ENCODE measurements at places on chromosomes 1 and 21. TPM values are rescaled to one million over a fixed set of nuclear protein-coding genes. Genes with fewer than 3 reads are reported as not detected.

GRCh38 chr1:7583291-7584096 is 187.6 kb upstream of the VAMP3 start:
- no peak for DNase-seq

DNA sequence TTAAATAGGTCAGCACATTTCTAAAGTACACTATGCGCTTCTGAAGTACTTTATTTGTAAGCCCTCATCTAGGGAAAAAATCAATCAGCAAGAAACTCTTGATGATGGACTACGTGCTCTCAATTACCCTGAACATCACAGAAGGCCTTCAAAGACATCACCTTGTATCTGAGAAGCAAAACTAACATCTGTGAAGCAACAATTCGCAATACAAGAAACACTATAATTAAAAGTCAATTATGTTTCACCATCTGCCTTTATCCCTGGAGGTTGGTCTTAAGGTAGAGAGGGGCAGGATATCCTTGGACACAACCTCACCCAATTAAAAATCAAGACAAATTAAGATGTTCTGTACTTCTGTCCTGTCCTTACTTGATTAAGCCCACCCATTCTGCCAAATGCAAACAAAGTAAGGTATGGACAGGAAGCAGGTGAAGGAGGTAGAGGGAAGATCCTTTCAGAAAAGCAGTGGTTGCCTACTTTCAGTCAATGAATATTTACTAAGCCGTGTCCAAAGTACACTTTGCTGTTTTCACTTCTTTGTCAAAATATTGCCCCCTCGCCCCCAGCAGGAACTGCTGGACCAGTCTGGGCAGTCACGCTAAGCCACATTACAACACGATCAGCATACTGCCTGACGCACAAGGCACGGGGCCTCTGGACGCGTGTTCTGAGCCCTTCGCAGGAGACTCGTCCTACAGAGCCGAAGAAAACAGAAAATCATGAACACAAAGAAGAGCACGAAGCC is 887 bp downstream of the SLC19A2 start:
- no peak for DNase-seq

- no peak for DNase-seq
Measured at GRCh38 chr21:29961291-29962027, 21.7 kb upstream of the GRIK1 start.

- DNase-seq: no peak
Measured at GRCh38 chr1:234188454-234188792, 184.8 kb upstream of the COA6 start.

- no peak for DNase-seq
Measured at GRCh38 chr21:30340714-30341573, 3.5 kb upstream of the KRTAP27-1 start.

DNA sequence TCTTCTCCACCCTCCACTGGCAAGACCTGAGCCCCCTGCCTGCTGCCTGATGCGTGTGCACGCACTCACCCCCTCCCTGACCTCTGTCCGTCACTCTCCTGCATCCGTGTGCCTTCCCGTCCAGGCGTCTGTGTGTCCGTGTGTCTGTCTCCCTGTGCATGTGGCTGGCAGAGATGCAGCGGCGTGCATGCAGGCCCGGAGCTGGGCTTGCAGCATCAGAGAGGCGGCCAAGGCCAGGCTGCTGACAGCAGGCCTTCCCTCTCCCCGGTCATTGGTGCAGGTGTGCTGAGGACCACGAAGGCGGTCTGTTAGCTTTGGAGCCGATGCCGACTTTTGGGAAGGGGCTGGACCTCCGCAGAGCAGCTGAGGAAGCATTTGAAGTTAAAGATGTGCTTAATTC is 22.8 kb upstream of the ARHGEF16 start:
- DNase-seq: no peak

GRCh38 chr1:177975588-177976495 is 6.0 kb upstream of the SEC16B start:
- DNase-seq: no peak

- DNase-seq: no peak
Measured at GRCh38 chr1:36352910-36353878, 29.7 kb upstream of the EVA1B start.

- no peak for DNase-seq
Measured at GRCh38 chr1:160651433-160652064, 4.7 kb upstream of the SLAMF1 start.

DNA sequence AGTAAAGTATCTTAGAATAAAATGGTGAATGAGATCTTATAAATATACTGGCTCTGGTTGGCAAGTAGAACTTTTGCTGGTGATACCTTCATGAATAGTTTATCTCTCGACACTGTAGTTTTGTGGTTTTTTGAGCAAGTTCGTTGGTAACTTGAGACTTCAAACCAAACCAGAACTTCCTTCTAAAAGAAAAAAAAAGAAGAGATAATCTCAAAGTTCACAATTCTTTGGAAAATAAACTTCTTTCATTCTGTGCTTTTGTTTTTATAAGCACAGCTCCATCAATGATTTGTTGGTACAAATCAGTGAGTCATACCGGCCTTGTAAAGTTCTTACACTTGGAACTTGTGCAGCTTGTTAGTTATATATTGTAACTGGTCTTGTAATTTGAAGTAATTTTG is 2.3 kb downstream of the HIPK1 start:
- DNase-seq: no peak

DNA sequence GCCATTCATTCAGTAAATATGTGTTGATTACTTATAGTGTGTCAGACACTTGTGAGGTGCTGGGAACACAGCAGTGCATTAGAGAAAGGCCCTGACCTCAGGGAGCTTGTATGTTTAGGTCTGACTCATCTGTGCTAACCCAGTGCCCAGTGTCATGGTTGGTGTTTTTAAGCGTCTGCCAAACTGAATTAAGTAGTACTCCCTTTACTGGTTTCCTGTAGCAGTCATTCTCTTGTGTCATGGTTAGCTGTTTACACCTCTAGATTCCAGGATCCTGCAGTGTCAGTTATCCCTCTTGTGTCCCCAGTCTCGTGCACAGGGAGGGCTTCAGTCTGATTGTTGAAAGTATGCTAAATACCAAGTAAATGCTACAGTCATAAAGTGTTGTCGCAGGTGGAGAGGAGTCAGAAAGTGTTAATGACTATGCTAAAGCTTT is 14.2 kb downstream of the UCK2 start:
- DNase-seq: no peak

GRCh38 chr1:81836007-81836626 is 35.4 kb downstream of the ADGRL2 start:
- no peak for DNase-seq

- no peak for DNase-seq
Measured at GRCh38 chr21:34372321-34372720, 3.0 kb upstream of the SMIM11 start.

DNA sequence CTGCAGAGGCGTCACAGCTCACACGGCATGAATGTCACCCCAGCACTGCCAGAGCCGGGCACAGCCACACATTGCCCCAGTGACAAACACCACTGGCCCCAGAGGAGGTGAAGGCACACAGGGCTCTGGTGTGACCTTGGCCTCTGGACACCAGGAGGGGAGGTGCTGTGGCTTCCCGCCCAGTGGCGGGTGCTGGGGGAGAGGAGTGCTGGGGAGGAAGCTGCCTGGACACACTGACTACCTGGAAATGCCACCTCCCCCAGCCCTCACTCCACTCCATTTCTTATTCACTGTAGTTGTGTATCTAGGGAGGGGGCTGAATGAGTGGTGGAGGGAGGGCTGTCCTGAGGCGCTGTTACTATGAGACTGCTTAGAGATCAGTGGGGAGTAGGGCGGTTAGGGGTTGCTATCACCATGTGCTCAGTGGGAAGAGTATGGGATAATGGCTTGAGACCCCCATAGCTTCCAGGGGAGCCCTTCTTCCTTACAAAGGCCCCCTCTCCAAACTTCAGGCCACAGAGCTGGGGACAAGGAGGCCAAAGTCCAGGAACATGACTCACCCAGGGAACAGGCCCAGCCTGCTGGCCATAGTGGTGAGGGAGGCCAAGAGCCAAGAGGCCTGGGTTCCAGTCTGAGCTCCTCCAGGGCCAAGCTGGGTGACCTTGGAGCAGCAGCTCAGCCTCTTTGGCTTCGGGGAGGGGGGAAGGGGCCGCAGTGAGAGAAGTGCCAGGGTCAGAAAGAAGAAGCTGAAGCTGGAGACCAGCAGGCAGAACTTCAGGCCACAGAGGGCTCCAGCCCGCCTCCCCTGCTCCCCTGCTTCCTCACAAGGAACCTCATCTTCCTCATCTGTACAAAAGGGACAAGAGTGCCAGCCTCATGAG is 40.1 kb downstream of the AHDC1 start:
- no peak for DNase-seq

DNA sequence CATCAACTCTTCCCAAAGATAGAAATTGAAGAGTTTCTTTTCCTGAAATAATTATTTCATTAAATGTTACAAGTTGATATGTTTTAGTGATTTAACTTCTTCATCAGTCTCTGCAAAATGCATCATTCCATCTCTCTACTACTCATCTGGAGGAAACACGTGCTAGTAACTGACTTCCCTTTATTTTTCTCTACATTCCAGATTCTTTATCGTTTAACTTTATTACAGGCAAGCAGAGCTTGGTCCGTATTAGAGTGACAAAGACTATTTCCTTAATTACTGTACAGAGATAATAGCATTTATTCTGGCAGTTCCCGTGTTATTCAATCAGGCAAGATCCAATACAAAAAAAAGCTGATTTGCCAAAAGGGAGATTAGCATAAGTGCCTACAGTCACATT is 88.6 kb downstream of the TM2D1 start:
- DNase-seq: peak; percentile 37

DNA sequence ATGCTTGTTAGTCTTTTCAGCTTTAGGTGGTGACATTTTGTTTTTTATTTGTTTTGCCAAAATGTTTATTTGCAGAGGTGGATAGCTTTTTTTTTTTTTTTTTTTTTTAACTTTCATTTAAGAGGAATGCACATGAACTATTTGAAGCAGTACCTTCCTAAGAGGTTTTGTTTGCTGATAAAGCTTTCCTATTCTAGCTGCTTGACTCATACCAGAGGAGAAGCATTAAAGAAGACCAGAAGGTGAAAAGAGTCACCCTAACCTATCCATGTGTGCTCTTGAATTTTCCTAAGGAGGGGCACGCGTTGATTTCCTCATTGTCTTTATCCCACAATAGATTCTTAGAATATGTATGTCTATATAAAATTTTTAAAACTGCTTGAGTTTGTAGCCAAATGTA is 57.7 kb downstream of the PRDM2 start:
- no peak for DNase-seq

DNA sequence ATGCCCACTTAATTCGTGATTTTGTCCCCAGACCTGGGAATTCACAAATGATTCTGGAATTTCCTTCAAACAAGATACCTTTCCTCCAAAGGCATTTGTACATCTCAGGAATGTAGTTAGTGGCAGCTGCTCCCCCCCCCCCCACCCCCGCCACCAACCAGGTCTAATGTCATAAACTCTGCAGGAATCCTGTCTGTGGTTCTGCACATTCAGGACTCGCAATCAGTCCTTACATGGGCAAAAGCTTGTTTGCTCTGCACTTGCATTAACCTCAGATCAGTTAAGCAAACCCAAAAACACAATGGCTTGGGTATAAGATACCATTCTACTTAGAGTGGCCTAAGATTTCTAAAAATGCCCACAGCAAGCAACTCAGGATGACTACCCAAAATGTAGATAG is 143.8 kb downstream of the TGFB2 start:
- no peak for DNase-seq

DNA sequence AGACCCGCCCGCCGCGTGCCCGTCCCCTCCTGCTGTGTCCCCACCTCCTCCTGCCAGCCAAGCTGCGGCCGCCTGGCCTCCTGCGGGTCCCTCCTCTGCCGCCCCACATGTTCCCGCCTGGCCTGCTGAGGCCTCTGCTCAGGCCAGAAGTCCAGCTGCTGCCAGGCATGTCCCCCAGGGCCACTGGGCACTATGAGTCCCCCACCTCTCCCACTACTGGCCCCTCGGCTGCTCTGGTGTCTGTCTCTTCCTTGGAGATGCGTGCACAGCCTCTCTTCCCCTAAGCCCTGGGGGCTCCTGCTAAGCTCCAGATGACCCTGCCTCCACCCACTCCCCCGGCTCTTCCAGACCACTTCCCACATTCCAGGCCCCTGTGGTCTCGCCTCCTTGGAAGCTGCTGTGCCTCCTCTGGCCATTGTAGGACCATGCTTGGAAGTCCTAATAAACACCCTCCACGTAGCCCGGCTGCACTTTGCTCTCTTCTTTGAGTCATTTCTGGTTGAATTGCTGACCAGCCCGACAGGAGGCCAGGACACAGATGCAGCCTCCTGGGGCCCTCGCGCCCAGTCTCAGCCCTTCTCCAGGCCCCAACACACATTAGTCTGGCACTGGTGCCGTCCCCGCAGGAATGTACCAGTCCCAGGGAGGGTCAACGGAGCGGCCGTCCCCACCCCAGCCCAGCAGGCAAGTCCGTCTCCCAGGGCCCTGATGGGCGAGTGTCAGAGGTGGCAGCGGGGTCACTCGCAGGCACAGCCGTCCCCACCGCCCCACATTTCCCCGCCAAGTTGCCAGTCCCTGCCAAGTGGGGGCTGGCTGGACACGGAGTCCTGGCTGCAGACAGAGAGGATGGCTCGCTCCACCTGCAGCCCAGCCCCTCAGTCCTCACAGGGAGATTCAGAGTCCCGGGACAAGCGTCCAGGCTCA is 1.1 kb downstream of the KRTAP10-12 start:
- no peak for DNase-seq

- no peak for DNase-seq
Measured at GRCh38 chr1:240001177-240001740, 90.4 kb upstream of the FMN2 start.

- DNase-seq: no peak
Measured at GRCh38 chr1:238257018-238257621, 366.4 kb upstream of the ZP4 start.

GRCh38 chr1:200673952-200674823 is 4.5 kb upstream of the DDX59 start:
- DNase-seq: no peak

RPE65 gene
- total RNA-seq: not detected

NR5A2 gene
- total RNA-seq: 2.6 TPM

GPR37L1 gene
- total RNA-seq: not detected

MX2 gene
- total RNA-seq: 0.59 TPM

TAL1 gene
- 37.9 TPM for total RNA-seq

CELA2A gene
- total RNA-seq: not detected

NOC2L gene
- 121 TPM for total RNA-seq

LCE6A gene
- total RNA-seq: not detected

ETNK2 gene
- 13.5 TPM for total RNA-seq
